Activated CD4-positive, alpha-beta T cell treated with anti-CD3 and anti-CD28 coated beads for 4 hours (primary cell): ENCODE measurements at places on chromosomes 6 and 20.
A peak's percentile ranks its signal among the peaks of the same experiment; 100 is the strongest.

- no peak for DNase-seq
These were observed 42.6 kb upstream of the SCML4 start for GRCh38 chr6:107866606-107867301.

- DNase-seq, result no peak
These were observed 80.2 kb downstream of the PLCB1 start for GRCh38 chr20:8212286-8212685.

DNA sequence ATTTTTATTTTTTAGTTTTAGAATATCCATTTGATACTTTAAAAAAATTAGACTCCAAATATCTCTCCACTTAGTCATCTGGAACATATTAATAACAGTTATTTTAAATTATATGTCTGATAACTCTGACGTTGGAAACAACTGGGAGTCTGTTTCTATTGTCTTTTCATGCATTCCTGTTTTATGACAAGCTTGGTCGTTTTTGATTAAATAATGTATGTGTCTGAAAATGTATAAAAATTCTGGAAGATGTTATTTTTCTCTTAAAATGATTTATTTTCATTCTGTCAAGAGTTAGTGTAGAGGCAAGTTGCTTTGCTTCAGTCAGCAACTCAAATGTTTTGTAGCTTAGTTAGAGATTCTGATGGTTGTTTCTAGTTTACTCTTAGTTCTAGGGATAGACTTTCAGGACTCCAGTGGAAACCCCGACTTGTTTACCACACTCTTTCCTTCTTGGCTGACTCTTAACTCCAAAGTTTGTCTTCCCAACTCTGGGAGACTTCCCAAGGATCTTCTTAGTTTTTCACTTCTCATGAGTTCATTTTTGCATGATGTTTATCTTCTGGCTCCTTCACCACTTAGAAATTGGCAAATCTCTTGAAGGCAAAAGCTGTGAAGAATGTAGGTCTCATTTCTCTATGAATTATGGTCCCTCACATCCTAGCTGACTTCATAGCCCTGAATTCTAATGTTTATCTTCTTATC is 190.9 kb downstream of the LAMA2 start:
- DNase-seq, result no peak

- DNase-seq, result no peak
These were observed 176.1 kb downstream of the SMOC2 start for GRCh38 chr6:168616816-168617765.

DNA sequence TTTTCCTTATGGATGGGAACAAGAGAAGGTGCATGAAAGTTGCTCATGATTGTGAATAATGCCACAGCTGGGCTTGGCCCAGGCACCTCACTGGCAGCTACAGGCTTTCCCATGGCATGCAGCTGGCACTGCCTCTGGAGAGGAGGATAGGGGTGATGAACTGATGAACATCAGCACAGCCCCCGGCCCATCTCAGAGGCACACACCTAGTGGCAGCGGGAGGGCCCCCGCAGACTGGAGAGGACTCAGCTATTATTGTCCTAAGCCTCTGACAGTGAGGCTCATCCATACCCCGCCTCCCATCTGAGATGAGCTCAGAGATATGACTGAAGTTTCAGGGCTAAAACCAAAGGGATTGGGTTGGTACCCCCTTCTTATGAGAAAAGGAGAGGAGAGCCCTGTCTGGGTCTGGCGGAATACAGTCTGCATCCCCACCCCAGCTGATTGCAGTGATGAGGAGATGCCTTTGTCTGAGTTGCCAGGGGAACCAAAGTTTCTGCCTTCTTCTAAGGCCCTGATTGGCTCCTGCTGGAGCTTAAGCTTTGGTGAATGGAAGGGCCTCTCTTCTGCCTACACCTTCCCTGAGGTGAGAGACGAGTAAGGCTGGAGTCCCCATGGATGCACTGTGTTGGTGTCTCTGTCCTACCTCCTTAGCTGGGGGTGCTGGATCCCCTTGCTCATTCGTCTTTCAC is 27.6 kb upstream of the EPB41L1 start:
- DNase-seq, result no peak

DNA sequence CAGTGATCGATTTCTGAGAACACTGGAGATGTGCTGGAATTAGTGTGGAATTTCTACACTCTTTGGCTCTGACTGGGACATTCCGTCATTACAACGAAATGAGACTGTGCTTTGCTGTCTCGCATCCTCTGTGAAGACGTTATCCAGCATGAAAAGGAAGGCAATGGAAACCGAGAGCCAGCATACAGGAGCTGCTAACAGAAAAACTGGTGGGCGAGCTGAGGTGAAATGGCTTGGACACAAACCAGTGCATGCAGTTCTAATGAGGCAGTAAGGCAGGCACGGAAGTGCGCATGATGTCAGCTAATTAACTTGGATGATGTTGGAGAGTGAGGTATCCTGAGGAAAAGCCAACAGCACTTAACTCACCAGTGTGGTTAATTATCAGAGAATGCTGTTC is 202.8 kb upstream of the AGPAT4 start:
- DNase-seq, result no peak

GRCh38 chr20:59781226-59781625 is 152.2 kb downstream of the SYCP2 start:
- no peak for DNase-seq

GRCh38 chr6:35370124-35370741 is 27.9 kb downstream of the PPARD start:
- DNase-seq, result peak; percentile 34

GRCh38 chr6:38353310-38354036 is 286.3 kb downstream of the BTBD9 start:
- DNase-seq, result no peak

GRCh38 chr20:46159101-46159897 is 41.2 kb downstream of the CD40 start:
- no peak for DNase-seq

GRCh38 chr6:119322715-119323350 is 26.7 kb downstream of the MAN1A1 start:
- DNase-seq, result no peak
